HFF-Myc (cell line): ENCODE measurements at places on chromosomes 7 and 10.

DNA sequence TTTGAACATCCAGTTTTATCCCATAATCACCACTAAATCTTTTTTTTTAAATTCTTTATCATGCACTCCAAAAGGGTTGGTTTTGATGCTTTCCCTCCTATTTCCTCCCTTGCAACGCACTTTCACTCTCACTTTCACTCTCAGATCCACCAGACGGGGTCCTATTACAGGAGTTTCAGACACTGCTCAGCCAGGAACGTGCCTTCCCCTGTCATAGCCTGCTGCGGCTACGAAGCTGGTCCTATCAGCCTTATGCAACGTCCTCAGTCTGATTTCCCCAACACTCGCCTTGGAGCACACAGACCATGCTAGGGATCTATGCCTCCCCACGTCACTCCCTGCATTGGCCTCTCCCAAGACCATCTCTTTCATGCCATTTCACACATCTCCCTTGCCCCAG lies 23.4 kb downstream of the ZPBP start:
- no peak for DNase-seq

- DNase-seq = no peak
These were observed 847.1 kb downstream of the REEP3 start for GRCh38 chr10:64368298-64368697.

- DNase-seq = no peak
These were observed 48.4 kb downstream of the HGF start for GRCh38 chr7:81721437-81721836.

DNA sequence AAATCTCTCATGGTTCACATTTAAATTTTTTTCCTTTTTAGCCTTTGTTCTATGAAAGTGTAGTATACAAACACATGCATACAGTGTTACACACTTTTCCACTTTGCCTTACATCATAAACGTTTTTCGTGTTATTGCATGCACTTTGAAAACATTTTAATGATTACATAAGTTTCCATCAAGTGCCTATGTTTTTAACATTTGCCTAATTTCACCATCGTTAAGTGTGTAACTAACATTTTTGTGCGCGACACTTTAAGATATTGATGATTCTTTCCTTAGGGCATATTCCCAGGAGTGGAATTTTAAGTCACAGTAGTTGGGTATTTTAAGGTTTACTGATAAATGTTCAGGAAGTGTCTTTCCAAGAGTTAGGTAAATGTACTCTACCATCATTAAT lies 1.5 kb upstream of the FRAT2 start:
- no peak for DNase-seq

DNA sequence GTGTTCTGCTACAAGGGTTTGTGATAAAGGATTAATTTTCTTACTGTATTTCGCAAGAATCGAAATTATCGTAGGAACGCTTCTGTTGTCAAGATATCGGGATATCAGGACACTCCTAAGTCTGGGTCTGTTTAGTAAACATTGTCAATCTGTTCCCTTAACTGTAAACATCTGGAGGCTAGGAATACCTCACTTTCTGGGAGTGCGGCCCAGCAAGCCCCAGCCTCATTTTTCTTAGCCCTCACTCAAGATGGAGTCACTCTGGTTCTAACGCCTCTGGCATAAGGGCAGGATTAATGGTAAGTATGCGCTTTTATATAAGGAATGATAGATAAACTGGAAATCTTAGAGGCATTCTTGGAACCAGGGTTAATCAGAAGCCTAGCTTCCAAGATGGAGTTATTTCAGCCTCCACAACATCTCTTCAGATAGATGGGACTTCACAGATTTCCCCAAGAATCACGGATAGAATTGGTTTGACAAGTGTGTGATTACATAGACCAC lies 30.1 kb upstream of the CCL24 start:
- peak; percentile 2 for DNase-seq
